ENCODE measurements at places on chromosomes 12 and 14. TPM values are rescaled to one million over a fixed set of nuclear protein-coding genes. Genes with fewer than 3 reads are reported as not detected.

The TSPAN9 gene
- total RNA-seq = 27.6 TPM

The FOXN4 gene
- total RNA-seq = 0.33 TPM

The BCAT1 gene
- total RNA-seq = 30.0 TPM

The CARMIL3 gene
- 10.2 TPM for total RNA-seq

The GAS2L3 gene
- total RNA-seq = 121 TPM

The ATF7IP gene
- 53.6 TPM for total RNA-seq

The SLC35F4 gene
- total RNA-seq = 2.4 TPM

The SLC2A13 gene
- total RNA-seq = 22.7 TPM
